ENCODE measurements at places on chromosomes 16 and 17.
A peak's percentile ranks its signal among the peaks of the same experiment; 100 is the strongest.

DNA sequence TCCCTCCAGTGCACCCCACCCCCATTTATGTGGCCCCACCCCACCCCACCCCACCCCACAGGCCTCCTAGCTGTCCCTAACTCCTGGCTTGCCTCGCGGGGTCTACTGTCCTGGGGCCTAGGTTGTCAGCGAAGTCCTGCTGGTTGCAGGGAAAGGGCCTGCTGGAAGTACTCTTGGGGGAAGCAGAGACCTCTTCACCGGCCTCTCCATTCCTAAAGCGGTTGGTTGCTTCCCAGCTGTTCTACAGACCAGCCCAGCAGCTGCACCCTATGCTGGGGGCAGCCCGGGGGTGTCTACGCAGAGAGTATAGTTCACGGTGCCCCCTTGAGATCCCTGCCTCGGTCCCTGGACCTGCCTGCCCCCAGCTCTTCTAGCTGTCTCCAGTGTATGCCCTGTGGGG is 56.2 kb downstream of the BAIAP2 start:
- DNase-seq: no peak

DNA sequence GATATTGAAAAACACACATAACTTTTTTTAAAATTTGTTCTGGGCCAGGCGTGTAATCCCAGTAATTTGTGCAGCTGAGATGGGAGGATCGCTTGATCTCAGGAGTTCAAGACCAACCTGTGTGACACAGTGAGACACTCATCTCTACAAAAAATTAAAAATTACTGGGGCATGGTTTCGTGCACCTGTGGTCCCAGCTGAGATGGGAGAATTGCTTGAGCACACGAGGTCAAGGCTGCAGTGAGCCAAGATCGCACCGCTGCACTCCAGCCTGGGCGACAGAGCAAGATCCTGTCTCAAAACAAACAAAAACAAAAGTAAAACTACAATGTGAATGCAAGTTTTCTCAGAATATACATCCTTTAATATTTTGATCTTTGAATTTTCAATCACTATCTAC is 15.1 kb downstream of the C16orf54 start:
- no peak for DNase-seq

- DNase-seq: no peak
Observed at GRCh38 chr16:67714522-67714921, 4.6 kb downstream of the GFOD2 start.

DNA sequence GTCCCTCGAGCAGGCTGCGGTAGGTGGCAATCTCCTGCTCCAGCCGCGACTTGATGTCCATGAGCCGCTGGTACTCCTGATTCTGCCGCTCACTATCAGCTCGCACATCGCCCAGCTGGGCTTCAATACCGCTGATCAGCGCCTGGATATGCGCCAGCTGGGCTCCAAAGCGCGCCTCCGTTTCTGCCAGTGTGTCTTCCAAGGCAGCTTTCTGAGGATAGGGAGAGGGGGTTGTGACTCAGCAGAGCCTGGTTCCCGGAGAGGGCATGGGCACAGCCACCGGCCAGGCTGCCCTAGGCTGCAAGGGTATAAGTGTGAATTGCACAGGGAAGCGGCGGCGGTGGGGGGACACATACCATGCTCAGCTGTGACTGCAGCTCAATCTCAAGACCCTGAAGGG is 4.3 kb downstream of the KRT19 start:
- DNase-seq: no peak

DNA sequence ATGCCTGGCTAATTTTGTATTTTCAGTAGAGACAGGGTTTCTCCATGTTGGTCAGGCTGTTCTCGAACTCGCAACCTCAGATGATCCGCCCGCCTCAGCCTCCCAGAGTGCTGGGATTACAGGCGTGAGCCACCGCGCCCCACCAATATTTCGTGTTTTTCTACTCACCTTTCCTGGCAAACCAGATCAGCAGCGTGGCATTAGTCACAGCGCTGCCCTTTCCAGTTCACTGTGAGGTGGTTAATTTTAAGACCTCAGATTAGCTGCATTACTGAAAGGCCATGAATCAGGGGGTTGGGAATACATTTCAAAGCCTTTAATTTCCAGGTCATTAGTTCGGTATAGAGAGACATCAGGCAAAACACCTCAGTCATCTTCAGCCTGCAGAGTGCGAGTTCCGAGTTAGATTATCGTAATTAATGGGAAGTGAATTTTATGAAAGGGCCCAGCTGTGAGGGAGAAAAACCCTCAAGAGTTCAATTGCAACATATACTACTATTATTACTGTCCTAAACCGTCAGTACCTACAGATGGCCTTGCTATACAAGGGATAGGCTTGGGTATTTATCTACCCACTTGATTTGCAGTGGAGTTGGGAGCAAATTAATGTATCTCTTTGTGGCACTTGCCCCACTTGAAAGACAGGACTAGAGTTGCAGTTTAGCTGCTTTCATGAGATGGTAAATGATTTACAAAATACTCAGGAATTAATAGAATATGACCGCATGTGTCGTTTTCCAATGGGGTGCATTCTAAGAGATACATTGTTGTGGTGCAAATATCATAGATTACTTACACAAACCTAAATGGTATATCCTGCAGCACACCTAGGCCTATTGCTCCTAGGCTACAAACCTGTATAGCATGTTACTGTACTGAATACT is 2.1 kb upstream of the USP32 start:
- peak; percentile 9 for DNase-seq

- no peak for DNase-seq
Observed at GRCh38 chr16:13018026-13018425, 116.6 kb downstream of the SHISA9 start.

DNA sequence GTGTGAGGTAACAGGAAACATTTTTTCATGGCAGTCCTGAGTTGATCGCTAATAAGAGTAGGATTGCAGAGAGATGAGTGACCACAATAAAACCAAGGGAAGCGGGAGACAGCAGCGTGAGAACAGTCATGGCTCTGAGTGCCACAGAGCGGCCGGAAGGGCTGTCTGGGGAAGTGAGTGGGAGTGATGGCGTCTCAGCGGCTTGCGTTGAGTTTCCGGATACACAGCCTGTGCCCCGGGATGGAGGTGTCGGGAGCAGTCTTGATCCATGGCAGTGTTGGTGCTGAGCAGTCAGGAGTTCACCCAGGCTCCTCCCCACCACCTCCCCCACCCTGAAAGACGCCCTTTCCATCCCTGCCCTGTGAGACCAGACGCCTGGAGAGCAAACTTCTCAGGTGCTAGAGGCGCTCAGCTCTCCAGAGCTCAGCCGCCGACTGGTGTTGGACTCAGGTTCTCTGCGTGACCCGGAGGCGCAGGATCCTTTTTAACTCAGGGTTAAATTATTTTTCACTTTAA is 59.8 kb downstream of the BANP start:
- no peak for DNase-seq

GRCh38 chr17:40086150-40087044 is 14.0 kb downstream of the NR1D1 start:
- DNase-seq: peak; percentile 71

DNA sequence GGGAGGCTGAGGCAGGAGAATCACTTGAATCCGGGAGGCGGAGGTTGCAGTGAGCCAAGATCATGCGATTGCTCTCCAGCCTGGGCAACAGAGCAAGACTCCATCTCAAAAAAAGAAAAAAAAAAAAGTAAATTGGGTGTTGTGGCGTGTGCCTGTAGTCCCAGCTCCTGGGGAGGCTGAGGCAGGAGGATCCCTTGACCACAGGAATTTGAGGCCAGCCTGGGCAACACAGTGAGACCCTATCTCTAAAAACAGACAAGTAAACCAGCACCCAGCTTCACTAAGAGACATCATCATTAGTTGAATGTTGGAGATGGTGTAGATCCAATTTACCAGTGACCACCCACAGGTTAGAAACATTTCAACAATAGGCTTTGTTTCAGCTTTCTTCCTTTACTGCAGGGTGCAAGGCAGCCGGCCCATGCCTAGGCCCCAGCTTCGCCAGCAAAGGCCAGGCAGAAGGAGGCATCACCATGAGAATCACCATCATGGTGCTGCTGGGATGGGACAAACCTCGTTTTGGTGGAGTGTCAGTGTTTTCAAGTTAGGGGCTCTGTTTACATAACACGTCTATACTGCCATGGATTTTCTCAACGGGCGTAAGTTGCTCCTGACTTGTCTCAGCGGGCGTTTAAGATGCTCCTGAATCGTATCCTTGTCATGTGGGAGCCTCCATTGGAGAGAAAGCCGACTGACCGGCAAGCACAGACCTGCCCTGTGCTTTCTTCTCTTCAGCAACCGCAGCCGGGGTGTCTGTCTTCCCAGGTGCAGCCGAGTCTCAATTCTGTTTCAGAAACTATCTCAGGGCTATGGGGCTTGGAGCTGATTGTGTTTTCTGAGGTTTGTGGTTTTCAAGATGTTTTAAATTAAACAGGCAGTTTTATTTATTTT is 7.3 kb downstream of the TCF25 start:
- DNase-seq: no peak

DNA sequence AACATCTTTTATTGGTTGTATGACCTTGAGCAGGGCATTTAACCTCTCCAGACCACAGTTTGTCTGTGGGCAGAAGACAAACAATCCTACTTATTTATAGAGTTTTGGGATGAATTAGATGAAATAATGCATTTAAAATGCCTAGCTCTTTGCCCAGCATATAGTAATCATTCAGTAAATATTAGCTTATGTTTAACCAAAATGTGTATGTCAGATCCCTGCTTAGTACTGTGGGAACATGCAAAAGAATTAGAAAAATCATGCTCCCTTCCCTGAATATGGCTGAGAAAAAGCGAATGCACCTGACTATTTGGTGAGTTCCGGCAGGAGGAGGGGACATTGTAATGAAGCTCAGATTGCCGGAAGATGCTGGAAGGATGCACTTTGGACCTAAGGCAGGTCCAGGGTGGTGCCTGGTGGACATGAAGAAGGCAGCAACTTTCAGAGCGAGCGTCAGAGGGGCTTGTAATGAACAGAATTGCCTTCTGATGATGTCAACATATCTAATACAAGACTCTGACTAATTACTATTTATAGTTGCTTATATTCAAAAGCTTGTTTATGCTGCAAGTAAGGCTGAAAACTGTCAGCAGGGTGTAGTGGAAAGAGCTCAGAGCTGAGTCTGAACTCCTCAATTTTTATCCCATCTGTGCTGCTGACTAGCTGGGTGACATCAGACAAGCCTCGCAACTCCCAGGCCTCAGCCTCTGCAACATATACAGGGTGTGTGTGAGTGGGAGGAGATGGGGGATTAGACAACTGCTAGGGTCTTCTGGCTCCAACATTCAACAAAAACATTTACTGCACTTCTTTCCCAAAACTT is 221.2 kb downstream of the PRKCA start:
- no peak for DNase-seq

DNA sequence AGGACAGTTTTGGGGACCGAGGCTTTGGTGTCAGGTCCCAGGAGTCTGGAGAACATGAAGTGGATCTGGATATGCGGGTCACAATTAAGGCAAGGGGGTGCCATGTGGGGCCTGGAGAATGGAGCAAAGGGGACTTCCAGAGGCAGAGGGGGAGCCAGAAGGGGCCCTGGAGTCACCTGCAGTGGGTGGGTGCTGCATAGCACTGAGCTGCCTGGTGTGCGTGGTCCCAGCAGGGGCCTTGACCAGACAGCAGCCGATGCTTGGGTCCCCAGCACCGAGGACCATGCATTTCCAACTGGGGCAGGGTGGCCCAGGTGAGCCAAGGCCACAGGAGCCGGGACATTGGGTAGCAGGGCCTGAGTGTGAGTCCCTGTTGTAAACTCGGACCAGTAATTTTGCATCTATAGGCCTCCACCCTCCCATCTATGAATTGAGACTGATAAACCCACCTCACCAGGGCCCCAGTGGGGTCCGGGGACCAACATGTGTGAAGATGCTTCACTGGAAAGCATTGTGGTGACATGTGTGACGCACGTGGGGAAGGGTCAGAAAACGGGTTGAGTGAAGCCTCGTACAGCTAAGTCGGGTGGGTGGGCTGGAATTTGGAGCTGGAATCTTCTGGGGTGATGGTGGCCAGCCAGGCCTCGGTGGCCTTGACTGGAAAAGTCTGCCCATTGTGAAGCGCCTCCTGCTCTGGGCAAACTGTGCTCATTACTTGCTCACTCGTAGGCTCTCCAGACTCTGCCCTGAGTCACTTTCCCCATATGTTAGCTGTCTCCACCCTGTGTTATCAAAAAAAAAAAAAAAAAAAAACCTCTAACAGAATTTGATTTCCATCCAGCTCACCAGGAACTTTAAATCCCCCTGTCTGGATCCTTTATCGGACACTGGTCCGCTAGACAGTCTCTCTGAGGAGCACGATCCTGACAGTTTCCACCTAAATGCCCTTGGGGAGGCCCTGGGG is 90.5 kb upstream of the ZNF469 start:
- DNase-seq: no peak

DNA sequence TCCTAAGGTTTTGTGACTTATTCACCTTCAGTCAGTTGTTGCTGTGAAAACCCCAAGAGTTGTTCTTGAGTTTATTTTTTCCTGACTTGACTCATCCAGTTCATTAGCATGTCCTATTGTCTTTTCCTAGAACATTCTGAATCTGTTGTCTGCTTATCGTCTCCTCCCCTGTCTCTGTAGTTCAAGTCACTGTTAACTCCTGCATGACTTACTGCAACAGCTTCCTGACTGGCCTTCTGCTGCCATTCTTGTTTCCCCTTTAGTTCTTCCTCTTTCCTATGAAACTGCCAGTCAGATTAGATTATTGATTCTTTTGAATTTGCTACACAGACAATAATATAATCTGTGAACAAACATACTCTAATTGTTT is 161.5 kb downstream of the FTO start:
- no peak for DNase-seq

GRCh38 chr17:31251970-31252328 is 45.1 kb downstream of the OMG start:
- DNase-seq: no peak

- peak; percentile 23 for DNase-seq
Observed at GRCh38 chr16:80752541-80752940, 51.9 kb downstream of the CDYL2 start.

DNA sequence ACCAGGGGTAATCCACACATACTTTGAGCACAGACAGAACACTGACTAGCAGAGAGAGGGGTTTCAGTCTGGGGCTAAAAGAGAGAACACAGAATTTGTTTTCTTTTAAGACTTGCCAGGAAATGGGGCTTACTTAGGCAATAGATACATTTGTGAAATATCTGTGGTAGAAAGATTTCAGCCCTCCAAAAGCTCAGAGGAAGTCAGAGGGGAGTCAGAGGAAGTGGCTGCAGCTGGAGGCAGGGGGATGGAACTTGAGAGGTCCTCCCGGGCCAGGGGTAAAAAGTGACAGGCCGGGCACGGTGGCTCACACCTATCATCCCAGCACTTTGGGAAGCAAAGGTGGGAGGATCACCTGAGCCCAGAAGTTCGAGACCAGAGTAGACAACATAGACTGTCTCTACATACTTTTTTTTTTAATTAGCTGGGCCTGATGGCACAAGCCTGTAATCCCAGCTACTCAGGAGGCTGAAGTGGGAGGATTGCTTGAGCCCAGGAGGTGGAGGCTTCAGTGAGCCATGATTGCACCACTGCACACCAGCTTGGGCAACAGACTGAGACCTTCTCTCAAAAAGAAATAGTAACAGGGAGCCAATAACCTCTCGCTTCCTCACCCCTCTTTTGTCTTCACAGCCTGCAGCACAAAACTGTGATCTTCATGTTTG is 49.9 kb downstream of the NLRC5 start:
- peak; percentile 74 for DNase-seq

- DNase-seq: peak; percentile 91
Observed at GRCh38 chr17:75289832-75290337, 652 bp upstream of the SLC25A19 start.

GRCh38 chr16:53191413-53191812 is 136.6 kb downstream of the CHD9 start:
- DNase-seq: no peak

Data from activated CD8-positive, alpha-beta T cell treated with anti-CD3 and anti-CD28 coated beads for 36 hours (primary cell).